Fibroblast of skin of left biceps (primary cell): ENCODE measurements at places on chromosomes 5 and 9.
A peak's percentile ranks its signal among the peaks of the same experiment; 100 is the strongest.

DNA sequence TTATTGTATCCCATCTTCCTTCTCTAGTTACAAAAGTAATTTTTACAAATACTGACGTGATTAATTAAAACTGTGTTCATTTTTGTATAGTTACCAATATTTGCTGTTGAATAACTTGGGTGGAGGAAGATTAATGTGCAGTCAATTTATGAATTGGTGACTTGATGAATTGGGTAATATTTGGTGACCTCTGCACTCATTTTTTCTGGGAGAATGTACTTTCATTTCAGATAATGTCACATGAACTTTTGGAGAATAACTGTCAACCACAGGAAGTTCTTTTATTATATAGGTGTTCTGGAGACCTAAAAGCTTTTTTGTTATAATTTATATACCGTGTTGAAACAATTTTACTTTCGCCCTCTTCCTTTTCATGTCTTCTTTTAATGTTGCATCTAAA lies 26.4 kb upstream of the FKTN start:
- no peak for DNase-seq

DNA sequence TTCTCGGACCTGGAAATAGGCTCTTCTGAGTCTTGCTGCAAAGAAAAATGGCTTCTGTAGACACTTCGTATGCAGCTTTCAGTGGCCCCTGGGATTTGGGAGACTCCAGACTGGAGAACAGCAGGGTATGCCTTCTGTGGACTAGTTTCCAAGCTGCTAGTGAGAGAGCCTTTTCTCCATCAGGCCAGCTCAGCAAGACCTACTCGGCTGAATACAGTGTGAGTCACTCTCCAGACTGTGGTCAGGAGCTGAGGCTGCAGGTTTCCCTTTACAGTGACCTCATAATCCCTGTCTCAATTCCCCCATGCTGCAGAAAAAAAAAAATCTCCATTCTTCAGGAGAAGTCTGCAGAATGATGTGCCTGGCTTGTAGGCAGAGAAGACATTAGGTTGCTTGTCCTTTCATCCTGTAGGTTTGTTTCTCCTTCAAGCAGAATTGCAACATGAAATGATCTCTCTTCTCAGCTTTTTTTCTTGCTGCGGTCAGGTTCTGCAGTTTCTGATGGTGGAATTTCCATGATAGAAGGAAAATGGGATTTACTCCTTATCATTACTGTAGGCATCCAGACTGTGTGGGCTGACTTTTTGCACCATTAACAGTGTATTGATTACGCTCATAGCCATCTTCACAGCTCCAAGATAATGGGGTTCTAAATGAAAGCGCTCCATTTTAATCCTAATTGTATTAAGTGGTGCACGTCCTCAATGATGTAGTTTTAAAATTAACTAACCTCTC lies 78.3 kb upstream of the TNFSF8 start:
- peak; percentile 65 for DNase-seq

GRCh38 chr5:150571836-150572235 lies 63.9 kb downstream of the NDST1 start:
- no peak for DNase-seq

- no peak for DNase-seq
Observed at GRCh38 chr5:53095217-53095616, 14.3 kb downstream of the MOCS2 start.

GRCh38 chr5:1083823-1084605 lies 27.8 kb downstream of the SLC12A7 start:
- no peak for DNase-seq

- DNase-seq = no peak
Observed at GRCh38 chr5:154191467-154192261, 1.1 kb downstream of the GALNT10 start.

GRCh38 chr5:38543886-38544285 lies 12.6 kb downstream of the LIFR start:
- DNase-seq = no peak

- DNase-seq = no peak
Observed at GRCh38 chr5:93887678-93888077, 146.3 kb upstream of the POU5F2 start.

- no peak for DNase-seq
Observed at GRCh38 chr5:150670948-150671310, 9.9 kb downstream of the MYOZ3 start.

DNA sequence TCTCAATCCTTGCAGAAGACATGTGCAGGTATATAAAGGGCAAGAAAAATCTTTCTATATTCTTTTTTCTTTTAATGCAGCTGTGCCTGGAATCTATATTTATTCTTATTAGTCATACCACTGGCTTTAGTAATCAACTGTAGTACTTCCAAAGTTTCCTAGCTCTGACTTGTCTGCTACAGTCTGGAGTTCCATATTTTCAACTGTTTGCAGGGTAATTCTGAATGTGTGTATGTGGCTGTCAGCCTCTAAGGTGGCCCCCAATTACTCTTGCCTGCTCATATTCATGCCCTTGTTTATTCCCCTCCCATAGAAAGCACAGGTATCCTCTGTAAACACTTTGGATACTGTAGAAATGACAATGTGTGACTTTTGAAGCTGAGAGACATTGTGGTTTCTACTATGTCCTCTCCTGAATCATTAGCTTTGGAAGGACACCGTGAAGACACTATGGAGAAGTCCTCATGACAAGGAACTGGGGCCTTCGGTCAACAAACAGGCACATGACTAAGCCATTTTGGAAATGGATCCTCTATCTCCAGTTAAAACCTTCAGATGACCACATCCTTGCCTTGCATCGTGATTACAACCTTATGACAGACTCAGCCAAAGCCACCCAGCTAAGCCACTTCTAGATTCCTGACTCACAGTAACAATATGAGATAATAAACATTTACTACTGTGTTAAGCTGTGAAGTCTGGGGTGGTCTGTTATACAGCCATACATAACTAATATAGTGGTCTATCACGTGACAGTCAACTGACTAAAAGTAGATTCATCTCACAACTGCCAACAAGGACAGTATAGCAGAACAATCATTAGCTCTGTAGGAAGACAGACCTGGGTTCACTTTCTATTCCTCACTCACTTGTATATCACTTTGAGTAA lies 49.5 kb upstream of the SUSD1 start:
- no peak for DNase-seq

DNA sequence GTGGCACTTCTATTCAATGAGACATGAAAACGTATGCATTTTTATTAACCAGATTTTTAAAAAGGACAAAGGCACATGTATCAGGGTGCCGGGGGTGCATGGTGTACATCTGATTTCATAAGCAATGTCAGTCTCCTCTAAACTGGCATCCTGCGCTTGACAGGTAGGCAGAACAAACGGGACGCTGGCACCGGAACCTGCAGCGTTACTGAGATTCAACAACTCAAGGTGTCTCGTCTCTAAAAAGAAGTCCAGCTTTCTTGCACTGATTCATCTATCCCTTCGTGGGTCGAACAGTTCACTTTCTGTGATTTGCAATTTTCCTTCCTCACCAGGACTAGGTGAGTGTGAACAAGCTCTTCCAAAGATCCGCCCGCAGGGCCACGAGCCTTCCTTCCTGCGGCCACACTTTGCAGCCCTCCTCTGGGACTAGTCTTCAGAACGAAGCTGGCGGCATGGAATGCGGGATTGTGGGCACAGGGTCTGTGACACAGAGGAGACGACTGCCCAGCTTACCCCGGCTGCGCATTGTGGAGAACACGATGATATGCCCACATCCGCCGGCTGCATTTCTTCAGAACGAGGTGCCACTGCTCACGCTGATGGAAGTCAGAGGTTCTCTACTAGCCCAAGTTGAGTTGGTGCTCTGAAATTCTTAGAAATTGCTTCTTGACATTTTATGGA lies 7.2 kb downstream of the SLC6A3 start:
- no peak for DNase-seq

DNA sequence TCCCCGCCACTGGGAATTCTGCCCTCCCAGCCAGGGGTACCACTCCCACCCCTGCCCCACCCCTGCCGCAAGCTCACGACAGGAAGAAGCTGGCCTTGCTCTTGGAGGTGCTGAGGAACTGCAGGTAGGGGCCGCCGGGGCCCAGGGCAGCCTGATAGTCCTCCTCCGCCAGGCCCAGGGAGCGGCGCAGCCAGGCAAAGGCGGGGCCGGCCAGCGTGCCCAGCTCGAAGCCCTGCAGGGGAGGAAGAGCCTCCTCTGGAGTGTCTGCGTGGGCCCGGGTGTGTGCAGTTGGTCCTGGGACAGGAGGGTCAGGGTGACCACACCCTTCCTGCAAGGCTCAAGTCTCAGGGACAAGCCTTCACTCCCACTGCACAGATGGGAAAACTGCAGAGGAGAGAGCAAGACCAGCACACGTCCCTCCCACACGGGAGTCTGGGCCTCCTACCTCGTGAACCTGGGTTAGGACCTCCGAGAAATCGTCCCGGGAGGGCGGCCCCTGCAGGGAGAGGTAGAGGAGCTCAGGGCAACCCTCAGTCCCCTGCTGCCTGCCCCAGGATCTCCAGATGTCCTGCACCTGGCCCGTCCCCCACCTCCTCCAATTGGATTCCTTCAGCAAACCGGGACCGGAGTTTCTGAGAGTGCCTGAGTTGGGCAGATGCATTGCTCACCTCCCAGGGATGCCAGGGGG lies 2.4 kb downstream of the PIP5KL1 start:
- no peak for DNase-seq

- no peak for DNase-seq
Observed at GRCh38 chr9:93200989-93201334, 17.0 kb downstream of the WNK2 start.

- DNase-seq = no peak
Observed at GRCh38 chr5:14913096-14913495, 41.5 kb upstream of the ANKH start.

GRCh38 chr5:170419643-170420042 lies 30.5 kb upstream of the KCNMB1 start:
- no peak for DNase-seq

DNA sequence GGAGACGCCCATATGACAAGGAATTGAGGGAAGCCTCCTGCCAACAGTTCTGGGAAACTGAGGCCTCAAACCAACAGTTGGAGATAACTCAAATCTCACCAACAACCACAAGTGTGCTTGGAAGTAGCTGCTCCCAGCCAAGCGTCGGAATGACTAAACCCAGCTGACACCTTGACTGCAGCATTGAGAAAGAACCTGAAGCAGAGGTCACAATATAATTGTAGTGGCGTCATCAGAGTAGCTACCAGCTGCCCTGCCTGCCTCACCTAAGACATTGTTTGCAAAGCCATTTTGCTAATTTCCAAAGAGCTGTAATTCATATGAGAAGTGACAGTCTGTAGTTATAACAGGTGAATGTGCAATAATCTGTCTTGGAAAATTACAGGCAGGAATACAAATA lies 40.8 kb upstream of the ANKRD31 start:
- DNase-seq = no peak

DNA sequence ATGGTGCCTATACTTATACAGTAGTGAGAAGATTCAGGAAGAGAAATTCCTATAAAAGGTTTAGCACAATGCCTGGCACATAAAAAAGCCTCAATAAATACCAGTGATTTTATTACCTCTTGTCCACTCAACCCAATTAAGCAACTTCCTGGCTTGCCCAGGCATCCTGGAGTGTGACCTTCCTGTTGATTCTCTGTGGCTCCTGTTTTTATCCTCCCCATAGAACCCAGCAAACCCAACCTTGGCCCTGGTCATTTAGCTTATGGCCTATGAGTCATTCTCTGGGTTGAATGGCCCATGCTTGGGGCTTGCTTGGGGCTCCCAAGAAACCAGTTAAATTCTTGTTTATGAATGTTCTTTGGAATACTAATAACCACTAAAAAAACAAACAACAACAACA lies 21.4 kb upstream of the SPARC start:
- DNase-seq = no peak

GRCh38 chr9:137136881-137137607 lies 1.9 kb upstream of the GRIN1 start:
- DNase-seq = no peak

DNA sequence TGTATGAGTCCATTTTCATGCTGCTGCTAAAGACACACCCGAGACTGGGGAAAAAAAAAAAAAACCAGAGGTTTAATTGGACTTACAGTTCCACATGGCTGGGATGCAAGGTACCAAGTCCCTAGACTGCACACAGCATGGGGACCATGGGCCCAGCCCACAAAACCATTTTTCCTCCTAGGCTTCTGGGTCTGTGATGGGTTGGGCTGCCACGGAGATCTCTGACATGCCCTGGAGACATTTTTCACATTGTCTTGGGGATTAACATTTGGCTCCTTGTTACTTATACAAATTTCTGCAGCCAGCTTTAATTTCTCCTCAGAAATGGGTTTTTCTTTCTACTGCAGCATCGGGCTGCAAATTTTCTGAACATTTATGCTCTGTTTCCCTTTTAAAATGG lies 340.3 kb upstream of the NUDT12 start:
- no peak for DNase-seq

DNA sequence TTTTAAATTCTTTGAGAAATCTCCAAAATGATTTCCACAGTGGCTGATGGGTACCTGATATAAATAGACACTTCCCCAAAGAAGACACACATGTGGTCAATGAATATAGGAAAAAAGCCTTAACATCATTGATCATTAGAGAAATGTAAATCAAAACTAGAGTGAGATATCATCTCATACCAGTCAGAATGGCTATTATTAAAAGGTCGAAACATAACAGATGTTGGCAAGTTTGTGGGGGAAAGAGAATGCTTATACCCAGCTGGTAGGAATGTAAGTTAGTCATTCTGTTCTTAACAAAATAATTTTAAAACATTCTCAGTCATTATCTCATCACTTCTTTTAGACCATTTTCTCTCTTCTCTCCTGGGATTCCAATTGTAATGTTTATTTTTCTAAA lies 1666.0 kb upstream of the ACO1 start:
- no peak for DNase-seq
